Activated CD8-positive, alpha-beta memory T cell treated with anti-CD3 and anti-CD28 coated beads for 4 hours (primary cell): ENCODE measurements at places on chromosomes 6 and 20.

DNA sequence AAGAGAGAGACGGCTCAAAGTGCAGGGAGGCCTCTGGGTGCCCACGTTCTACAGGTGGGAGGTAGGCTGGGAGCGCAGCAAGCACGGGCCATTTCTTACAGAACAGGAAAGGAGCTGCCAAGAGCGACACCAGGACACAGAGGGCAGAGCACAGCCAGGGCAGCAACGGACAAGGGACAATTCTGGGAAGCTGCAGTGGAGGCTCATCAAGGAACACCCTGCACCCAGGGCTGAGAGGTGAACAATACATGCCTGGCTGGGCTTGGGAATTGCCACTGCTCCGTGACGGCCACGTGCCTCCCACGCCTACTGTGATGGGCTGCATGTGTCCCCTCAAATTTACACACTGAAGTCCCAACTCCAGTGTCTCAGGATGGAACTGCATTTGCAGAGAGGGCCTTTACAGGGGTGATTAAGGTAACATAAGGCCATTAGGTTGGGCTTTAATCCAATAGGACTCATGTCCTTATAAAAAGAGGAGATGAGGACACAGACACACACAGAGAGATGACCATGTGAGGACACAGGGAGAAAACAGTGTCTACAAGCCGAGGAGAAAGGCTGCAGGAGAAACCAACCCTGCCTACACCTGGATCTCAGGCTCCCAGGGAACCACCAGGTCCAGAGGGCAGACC is 13.6 kb downstream of the SERPINB6 start:
- no peak for DNase-seq

GRCh38 chr6:75609639-75610590 is 8.2 kb downstream of the SENP6 start:
- DNase-seq, result no peak

GRCh38 chr6:218153-219018 is 73.9 kb upstream of the DUSP22 start:
- no peak for DNase-seq

GRCh38 chr6:39173270-39173669 is 56.0 kb downstream of the KCNK5 start:
- DNase-seq, result no peak
